Activated CD8-positive, alpha-beta memory T cell treated with anti-CD3 and anti-CD28 coated beads for 36 hours (primary cell): ENCODE measurements at places on chromosomes 12 and 14. TPM values are rescaled to one million over a fixed set of nuclear protein-coding genes. Genes with fewer than 3 reads are reported as not detected.

The EIF5 gene
- total RNA-seq = 365 TPM

The PPP4R4 gene
- total RNA-seq = 1.8 TPM

The NTN4 gene
- not detected for total RNA-seq

The SLC7A8 gene
- total RNA-seq = 0.40 TPM

The TESPA1 gene
- 81.2 TPM for total RNA-seq

The LRRC9 gene
- not detected for total RNA-seq

The AMN gene
- total RNA-seq = 0.72 TPM

The CCDC196 gene
- not detected for total RNA-seq

The TMX1 gene
- 57.8 TPM for total RNA-seq

The NUDT4 gene
- total RNA-seq = 77.9 TPM

The CCDC38 gene
- total RNA-seq = 0.31 TPM

The OTX2 gene
- total RNA-seq = not detected

The PZP gene
- total RNA-seq = not detected
